Fibroblast of lung (primary cell): ENCODE measurements at places on chromosomes 2 and 18. TPM values are rescaled to one million over a fixed set of nuclear protein-coding genes. Genes with fewer than 3 reads are reported as not detected.

DNA sequence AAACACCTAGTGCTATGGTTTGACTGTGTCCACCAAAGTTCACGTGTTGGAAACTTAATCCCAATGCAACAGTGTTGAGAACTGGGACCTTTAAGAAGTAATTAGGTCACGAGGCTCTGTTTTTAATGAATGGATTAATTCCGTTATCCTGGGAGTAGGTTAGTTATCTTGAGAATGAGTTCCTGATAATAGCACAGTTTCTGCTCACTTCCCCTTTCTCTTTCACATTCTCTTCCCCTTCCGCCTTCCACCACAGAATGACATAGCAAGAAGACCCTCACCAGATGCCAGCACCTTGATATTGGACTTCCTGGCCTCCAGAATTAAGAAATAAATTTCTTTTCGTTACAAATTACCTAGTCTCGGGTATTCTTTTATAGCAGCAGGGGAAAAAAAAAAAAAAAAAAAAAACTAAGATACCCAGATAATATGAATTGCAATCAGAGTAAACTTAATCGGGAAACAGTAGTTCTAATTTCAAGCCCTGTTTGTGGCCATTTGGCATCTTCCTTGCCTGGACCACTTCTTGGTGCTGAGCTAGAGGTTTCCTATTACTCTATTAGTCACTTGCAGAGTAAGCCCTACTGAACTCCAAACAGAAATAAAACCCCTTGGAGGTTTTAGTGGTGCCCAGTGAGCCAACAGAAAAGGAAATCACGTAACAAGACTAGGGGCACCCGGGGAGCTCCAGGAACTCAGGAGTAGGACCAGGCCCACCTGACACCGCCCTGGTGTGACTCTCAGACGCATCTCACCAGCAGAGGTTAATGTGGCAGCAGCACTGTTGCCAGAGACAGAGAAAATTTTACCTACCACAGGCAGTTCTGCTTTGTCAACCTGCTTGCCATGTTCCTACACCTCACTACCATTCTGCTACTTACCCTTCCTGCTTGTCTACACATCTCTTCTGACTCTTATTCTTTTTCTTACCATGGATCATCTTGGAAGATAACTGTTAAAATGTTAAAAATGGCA is 147.6 kb upstream of the CAB39 start:
- no peak overlapping the region for H3K4me3 ChIP-seq
- no peaks in the 10 kb centered on the region for H3K4me1 ChIP-seq
- H3K27ac ChIP-seq = no peak overlapping the region
- no peaks in the 10 kb centered on the region for H3K27me3 ChIP-seq
- peak; percentile 70 for DNase-seq
- H3K36me3 ChIP-seq = no peaks in the 10 kb centered on the region

DNA sequence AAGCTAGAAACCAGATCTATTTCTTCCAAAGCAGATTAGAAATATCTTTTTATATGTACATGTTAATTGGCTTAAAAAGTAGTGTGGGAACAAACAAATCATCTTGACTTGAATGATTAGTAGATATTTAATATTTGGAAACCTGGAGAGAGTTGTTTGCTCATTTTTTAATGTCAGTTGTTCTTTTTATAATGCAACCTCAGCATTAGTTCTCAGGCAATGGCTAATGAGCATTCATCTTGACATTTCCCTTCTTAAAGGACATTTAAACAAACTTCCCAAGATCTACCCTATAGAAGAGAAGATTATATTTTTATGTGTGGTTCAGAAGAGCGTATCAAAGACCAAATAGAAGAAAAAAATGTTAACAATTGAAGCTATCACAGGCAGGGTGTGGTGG is 334.0 kb downstream of the CTNNA2 start:
- no peaks in the 10 kb centered on the region for H3K27me3 ChIP-seq
- no peaks in the 10 kb centered on the region for H3K4me1 ChIP-seq
- H3K4me3 ChIP-seq = no peak overlapping the region
- no peak overlapping the region for H3K27ac ChIP-seq
- DNase-seq = no peak

Gene SULT6B1
- total RNA-seq = not detected in 2 replicates

- H3K27ac ChIP-seq = no peak overlapping the region
- no peaks in the 10 kb centered on the region for H3K27me3 ChIP-seq
- H3K36me3 ChIP-seq = no peaks in the 10 kb centered on the region
- DNase-seq = peak; percentile 21
- no peak overlapping the region for H3K4me3 ChIP-seq
- peaks cover 2% of the 10 kb centered on the region for H3K4me1 ChIP-seq
Observed at GRCh38 chr18:22428672-22429071, 11.0 kb upstream of the CTAGE1 start.

DNA sequence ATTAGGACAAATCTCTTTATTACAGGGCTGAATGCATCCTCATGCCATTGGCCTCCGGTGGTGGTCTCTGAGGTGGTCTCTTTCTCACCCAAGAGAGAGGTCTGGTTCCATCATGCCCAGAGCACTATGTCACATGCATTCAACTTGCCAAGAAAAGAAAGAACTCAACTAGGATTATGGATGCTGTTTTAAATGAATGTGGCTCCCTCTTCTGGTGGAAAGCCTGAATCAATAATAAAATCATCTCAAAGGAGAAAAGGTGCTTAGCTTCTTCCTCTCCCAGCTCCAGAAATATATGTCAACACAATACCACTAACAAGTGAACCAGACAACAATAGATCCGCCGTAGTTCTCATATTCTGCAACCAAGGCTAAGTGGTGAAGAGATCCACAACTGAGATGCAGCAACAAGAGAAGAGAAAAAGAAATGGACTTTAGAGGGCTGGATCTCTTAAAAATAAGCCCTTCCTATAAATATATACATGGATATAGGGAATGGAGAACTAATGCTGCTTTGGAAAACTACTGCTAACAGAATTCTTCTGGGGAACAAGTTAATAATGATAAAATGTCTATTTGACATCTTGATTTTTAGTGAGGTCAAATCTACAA is 396.8 kb downstream of the NCKAP5 start:
- no peaks in the 10 kb centered on the region for H3K36me3 ChIP-seq
- H3K27ac ChIP-seq = no peak overlapping the region
- peak; percentile 79 for DNase-seq
- no peaks in the 10 kb centered on the region for H3K27me3 ChIP-seq
- H3K4me3 ChIP-seq = no peak overlapping the region

DNA sequence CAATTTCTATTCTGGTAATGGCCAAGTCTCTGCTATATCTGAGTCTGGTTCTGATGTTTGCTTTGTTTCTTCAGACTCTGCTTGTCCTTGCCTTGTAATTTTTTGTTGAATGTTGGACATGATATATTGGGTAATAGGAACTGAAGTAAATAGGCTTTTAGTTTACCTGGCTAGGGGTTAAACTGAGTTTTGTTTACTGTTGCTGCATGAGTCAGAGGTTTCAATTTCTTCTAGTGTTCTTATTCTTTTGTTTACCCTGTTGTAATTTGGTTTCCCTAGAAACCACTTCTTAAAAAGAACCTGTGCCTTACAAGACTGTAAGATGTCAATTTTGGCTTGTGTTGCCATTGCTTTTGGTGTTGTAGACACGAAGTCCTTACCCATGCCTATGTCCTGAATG is 285.0 kb upstream of the KCNH7 start:
- no peak overlapping the region for H3K27ac ChIP-seq
- no peaks in the 10 kb centered on the region for H3K36me3 ChIP-seq
- no peaks in the 10 kb centered on the region for H3K4me1 ChIP-seq
- DNase-seq = no peak
- no peaks in the 10 kb centered on the region for H3K27me3 ChIP-seq

Gene RBM43
- total RNA-seq = 4.9 and 12.4 TPM in 2 replicates

DNA sequence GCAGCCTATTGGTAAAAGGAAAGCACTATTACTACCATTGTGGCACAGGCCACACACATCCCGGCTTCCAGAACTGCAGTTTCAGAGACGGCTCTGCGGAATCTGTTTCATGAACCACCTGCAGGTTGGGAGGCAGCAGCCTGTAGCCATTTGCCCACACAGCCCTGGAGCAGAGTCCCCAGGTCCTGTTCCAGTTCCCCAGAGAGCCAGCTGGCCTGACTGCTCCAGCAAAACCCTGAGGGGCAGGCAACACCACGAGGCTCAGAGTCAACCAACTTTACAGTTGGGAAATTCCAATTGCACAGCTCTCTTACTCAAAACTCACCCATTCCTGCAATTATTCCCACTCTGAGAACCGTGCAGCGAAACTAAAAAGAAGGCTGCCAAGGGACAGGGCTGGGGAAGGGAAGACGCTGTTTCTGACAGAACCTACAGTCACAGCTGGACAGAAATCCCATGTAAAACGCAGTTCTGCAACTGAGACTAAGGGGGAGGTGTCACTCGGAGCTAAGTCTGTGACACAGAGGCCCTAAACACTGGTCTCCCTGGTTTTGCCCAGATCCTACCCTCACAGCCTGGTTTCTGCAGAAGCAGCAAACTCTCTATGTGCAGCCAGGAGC is 219.4 kb downstream of the TMEM163 start:
- H3K27me3 ChIP-seq = no peaks in the 10 kb centered on the region
- H3K36me3 ChIP-seq = no peaks in the 10 kb centered on the region
- no peak overlapping the region for H3K4me3 ChIP-seq
- H3K27ac ChIP-seq = no peak overlapping the region

- H3K27ac ChIP-seq = no peak overlapping the region
- no peak for DNase-seq
- no peaks in the 10 kb centered on the region for H3K27me3 ChIP-seq
- no peak overlapping the region for H3K4me3 ChIP-seq
- peaks cover 3% of the 10 kb centered on the region for H3K4me1 ChIP-seq
Observed at GRCh38 chr18:23284629-23285028, 149.3 kb downstream of the CABLES1 start.

Gene PLGLB1
- 0.26 and 0.99 TPM in 2 replicates for total RNA-seq

DNA sequence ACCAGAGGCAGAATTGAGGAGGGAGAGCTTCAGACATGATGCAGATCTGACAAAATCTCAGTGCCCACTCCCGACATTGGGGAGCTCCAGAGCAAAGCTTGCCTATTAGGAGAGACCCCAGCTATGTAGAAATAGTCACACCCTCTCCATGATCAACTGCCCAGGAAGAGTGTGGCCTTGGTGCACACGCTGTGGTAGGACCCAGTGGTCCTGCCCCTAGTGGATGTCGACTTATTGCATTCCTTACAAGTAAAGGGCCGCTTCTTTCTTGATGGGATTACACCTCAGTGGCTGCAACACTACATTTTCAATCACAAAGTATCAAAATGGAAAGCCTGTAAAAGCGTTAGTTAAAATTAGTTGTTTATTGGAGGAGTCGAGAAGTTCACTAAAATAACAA is 64.2 kb downstream of the VRK2 start:
- DNase-seq = no peak
- H3K36me3 ChIP-seq = no peaks in the 10 kb centered on the region
- peaks cover 6% of the 10 kb centered on the region for H3K4me1 ChIP-seq
- no peak overlapping the region for H3K4me3 ChIP-seq
